ENCODE measurements at places on chromosomes 16 and 17. TPM values are rescaled to one million over a fixed set of nuclear protein-coding genes. Genes with fewer than 3 reads are reported as not detected.

DNA sequence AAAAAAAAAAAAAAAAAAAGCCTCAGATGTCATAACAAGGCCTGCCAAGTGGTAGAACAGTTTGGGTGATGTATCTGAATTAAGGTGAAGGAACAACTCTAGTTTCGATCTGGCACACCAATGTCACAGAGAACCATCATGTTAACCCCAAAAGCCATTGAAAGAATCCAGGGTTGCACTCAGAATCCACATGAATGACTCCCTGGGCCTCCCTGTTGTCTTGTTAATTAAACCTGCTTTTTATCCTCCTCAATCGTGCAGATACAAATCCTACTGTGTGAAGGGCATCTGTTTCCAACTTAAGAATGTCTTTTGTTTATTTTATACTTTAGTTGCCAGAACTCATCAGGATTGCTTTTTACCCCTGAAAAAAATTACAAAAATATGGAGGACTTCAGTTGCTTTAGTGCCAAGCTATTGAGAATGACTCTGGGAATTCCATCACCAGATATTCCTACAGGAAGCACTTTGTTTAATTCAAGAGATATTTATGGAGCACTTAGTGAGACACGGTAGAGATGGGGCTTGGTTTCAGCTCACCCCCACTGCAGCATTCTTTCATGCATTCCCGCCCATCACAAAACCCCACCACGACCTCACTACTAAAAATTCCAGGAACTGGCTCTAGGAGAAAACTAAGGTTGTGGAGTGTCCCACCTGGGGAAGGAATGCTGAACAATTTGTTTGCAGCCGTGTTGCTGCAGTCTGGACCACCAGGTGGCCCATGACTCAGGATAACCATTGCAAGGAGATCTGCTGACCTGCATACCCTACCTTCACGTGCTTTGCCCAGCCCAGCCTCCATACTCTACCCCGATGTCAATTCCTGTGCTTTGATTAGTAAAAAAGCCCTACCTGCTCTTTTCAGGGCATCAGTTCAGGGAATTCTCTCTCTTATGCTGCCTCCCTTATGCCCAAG is 63.8 kb upstream of the GPRC5B start:
- DNase-seq = no peak

DNA sequence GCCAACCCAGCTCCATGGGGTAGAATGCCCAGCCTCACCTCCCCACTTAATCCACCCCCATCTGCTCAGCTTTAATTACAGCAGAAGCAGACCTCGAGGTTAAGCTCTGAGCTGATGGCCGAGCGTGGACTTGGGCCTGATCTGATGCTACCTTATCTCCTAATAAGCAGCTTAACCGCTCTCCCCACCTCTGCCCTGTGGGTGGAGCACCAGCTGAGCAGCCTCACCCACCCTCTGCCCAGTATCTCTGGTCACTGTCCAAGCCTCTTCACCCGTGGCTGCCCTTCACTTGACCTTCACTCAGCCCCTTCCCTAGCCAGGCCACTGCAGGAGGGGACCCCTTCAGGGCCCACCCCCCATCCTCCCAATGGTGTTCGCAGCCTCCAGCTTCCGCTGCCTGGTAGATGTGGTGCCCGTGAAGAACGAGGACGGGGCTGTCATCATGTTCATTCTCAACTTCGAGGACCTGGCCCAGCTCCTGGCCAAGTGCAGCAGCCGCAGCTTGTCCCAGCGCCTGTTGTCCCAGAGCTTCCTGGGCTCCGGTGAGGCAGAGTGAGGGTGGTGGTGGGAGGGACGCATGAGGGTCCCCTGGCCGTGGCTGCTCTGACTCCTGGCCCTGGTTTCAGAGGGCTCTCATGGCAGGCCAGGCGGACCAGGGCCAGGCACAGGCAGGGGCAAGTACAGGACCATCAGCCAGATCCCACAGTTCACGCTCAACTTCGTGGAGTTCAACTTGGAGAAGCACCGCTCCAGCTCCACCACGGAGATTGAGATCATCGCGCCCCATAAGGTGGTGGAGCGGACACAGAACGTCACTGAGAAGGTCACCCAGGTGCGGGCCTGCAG is 6.8 kb downstream of the KCNH6 start:
- no peak for DNase-seq

GRCh38 chr16:2963723-2964474 is at the start of gene KREMEN2:
TSS of gene KREMEN2 (plus strand) at chr16:2964275. CDS start at chr16:2964521, 246 bp downstream.
- DNase-seq = no peak

- DNase-seq = no peak
Measured at GRCh38 chr16:22625967-22626366, 115.3 kb downstream of the NPIPB5 start.

DNA sequence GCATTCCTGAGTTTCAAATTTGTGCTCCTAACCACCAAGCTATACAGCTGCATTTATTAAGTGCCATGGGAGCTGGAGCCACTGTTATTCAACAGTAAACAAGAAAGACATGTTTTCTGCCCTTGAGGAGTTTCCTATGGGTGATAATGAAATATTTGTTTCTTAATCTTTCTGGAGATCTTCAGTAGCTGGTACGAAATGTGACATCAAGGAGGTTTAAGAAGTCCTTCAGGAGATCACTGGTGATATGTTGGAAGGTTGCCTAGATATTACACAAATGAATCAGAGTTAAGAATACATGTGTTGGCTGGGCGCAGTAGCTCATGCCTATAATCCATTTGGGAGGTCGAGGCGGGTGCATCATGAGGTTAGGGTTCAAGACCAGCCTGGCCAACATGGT is 14.9 kb downstream of the RHOT1 start:
- no peak for DNase-seq

DNA sequence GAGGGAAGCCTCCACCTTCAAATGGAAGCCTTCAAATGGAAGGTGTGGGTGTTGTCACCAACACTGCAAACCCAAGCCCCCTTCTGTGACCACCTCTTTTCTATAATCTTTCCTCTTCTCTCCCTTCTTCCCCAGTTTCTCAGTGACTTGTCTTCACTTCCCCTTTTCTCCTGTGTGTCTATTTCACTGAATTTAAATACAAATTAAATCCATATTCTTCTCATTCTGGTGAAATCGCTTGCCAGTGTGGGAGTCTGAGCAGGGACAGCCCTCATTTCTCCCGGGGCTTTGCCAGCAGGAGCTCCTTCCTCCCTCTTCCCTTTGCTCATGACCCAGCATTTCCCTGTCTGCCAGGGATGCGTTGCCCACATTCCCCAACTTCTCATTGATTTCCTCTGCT is 6.4 kb upstream of the ITGAX start:
- no peak for DNase-seq

OTOP3 gene
- total RNA-seq = not detected

KRTAP4-3 gene
- not detected for total RNA-seq

RASD1 gene
- total RNA-seq = 37.9 TPM

SPAG9 gene
- total RNA-seq = 56.5 TPM

SDR42E1 gene
- 0.90 TPM for total RNA-seq

ITGAD gene
- not detected for total RNA-seq

TSPAN10 gene
- total RNA-seq = not detected

All from right atrium auricular region (tissue), 2 donors.